ENCODE measurements at places on chromosomes 7 and 10.

- no peak for DNase-seq
These were observed 9.8 kb downstream of the P4HA1 start for GRCh38 chr10:73086816-73087215.

DNA sequence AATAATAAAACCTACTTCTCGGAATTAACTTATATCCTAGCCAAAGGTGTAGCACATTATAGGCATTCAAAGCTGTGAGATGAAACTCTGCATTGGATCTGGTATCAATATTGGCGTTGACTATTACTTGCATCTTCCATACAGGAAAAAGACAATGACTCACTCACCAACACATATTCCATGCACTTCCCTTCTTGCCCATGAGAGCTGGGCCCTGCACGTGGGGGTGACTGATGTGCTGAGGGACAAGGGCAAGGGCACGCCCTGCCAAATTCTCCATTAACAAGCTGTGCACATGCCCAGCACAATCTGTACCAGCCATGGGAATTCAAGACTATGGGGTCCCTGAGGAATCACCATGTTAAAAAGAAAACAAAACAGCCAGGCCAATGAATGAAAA lies 188.1 kb upstream of the PDE1C start:
- DNase-seq, result no peak

GRCh38 chr10:114653926-114654325 lies 4.1 kb downstream of the ABLIM1 start:
- no peak for DNase-seq

- no peak for DNase-seq
These were observed 301.9 kb downstream of the HGF start for GRCh38 chr7:81467964-81468363.

DNA sequence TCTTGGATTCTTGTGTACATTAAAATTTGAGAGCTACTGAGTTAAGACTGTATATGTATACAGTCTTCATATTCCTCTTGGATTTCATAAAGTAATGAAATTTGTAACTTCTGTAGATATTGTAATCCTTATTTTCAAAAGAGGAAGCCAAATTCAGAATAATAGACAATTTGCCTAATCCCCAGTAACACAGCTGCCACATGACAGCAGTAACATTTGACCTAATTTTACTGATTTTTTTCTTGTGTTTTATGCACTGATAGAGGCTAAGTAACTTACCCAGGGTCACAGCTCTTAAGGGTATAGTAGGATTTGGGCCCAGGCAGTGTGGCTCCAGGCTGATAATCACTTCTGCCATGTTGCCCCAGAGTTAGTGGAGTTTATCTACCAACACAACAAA lies 40.4 kb upstream of the IL6 start:
- DNase-seq, result no peak

GRCh38 chr10:78644550-78644949 lies 424.2 kb upstream of the ZMIZ1 start:
- no peak for DNase-seq

- no peak for DNase-seq
These were observed 484 bp upstream of the MSRB2 start for GRCh38 chr10:23094786-23095403.

- no peak for DNase-seq
These were observed 71.5 kb downstream of the MCMBP start for GRCh38 chr10:119801176-119801575.

GRCh38 chr7:91330191-91330808 lies 66.1 kb downstream of the FZD1 start:
- no peak for DNase-seq

- DNase-seq, result no peak
These were observed 18.0 kb downstream of the CAMK2B start for GRCh38 chr7:44307301-44307900.

DNA sequence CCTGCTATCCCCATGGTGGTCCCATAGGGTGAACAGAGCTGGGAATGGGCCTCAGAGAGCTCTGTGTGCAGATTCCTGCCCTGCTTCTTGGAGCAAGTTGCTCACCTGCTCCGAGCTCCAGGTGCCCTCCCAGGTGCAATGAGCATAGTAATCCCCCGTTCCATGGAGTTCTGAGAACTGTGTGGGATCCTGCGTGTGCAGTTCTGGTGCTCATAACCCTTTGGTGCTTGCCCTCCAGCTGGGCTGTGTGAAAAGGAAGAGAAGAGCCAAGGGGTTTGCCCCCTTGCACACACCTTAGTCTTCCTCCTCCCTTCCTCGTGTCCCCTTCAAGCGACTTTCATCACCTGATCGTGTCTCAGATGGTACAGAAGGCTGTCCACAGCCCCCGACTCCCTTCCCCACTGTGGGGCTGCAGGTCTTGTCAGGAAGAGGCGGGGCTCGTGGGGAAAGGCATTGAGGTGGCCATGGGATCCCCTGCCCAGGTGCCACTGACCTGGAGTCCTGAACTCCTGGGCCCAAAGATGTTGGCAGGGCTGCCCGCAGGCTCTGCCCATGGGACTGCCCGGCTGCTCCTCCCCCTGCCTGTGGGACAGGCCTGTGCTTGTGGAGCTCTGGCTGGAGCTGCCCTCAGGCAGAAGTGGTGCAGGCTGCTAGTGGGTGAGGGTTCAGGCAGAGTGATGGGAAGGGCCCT lies 21.9 kb upstream of the ZNF488 start:
- DNase-seq, result no peak

DNA sequence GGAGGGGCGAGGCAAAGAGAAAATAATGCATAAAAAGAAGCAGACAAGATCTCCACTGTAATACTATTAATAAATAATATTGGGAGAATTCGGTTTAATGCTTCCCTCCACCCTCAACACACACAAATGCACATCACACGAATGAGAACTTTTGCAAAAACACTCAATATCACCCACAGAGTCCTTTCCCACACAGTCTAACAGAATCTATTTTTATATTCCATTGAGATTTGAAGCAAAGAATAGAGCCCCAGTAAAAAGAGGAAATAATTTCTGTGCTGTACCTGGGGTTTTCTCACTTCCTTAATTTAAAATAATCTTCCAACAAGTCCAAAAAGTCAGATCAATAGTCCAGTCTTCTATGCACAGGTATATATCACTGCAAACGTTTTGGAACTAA lies 17.0 kb downstream of the PIK3AP1 start:
- DNase-seq, result no peak

DNA sequence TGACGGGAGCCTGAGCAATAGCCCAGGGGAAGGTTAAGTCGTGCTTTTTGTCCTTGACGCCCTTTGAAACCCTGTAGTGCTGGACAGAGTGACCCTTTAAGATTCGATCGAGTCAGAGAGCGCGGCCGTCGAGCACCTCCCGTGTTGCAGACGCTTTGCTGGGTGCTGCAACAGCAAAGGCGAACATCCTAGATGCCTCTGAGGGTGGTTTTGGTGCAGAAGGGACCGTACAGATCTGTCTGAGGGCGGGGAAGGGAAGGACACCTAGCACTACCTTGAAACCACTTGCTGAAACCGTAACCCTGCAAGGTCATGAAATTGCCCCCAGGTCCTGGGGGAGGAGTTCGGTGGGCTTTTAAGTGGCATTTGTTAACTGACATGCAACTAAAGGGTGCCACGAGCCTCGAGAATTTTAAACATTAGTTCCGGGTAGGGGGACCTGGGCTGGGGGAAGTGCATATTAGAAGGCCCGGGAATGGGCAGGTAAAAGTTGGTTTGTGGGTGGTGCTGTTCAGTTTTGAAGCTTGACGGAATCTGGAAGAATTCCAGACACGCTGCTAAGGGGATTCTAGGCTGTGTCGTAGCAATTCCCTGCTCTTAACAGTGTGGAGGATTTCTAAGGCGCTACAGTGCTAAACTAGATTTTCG lies 786 bp downstream of the ATP5F1C start:
- DNase-seq, result no peak

DNA sequence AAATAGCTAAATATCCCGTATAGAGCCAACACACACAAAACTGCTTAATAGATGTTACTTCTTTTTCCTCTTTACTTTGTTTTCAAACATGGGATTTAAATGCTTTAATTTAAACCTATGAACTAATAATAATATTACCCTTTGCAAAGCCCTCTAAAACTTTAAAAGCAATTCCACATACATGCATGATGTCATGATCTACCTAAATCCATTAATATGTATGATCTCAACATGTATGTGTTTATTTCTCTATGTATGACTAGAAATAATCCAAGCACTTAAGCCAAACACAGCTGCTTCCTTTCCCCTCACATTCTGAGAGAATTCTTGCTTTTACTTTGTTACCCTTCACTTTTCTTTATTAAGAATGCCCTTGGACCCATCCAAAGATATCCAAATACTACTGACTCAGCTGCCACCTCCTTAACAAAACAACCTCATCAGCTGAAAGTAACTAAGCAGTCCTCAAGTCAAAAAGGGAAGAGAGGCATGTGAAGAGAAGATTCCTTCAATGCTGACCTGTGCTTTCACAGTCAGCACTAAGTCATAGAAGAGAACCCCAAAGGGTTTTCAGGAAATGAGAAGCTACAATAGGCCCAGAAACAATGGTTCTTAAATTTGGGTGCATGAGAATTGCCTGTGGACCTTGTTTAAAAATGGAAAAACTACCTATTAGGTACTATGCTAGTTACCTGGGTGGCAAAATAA lies 266.4 kb upstream of the LRGUK start:
- DNase-seq, result no peak

DNA sequence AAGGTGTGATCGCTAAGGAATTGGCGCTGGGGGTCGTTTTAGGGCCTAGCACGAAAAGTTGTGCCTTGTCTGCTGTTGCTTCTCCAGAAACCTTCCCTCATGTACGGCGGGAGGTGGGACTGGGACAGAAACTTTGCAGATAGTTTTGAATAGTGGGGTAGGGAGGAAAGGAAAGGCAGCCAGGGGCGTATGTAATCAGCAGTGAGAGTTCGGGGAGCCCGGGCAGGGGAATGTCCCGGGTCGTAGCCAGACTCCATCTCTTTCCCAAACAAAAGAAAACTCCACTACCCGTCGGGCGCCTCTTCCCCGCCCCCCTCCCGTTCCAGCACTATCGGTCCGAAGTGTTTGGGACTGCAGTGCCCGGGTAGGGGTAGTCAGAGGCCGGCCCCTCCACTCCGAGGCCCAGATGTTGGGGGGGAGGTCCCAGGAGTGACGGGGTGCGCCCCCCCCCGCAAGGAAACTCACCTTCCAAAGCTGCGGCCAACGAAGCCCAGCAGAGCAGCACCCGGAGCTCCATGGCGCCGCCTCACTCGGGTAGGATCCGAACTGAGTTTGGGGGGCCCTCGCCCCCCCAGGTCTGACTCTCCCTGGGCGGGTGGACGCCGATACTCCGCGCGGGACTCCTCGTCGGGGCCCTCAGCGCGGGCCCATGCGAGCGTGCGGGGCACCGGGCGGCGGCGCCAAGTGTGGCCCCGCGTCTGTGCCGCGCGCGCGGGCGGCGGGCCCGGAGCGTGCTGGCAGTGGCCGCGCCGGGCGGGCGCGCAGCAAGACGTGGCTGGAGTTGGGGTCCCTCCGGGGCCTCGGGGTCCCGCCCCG lies 601 bp downstream of the EPHB4 start:
- DNase-seq, result peak; percentile 27

DNA sequence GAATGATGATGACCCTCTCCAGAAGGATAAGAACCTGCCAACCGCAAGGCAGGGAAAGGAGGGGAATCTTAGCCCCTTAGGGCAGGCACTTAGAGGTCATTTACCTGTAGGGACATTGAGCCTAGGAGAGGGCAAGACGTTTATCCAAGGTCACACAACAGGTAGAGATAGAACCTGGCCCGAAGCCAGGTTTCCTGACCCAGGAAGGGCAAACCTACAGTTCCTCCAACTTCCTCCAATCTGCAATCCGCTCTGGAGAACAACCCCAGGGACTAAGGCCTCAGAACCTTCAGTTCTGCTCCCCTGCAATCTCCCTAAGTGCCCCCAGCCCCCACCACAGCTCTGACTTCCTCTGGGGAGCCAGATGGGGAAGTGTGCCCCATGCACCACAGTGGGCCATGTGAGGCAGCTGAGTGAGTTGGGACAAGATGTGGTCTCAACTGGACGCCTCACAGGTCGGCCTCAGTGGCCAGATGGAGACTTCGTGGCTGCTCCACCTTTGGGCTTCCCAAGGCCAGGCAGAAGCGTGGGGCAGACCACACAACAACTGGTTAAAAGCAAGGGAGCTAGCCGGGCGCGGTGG lies 1.4 kb upstream of the PSAP start:
- no peak for DNase-seq

DNA sequence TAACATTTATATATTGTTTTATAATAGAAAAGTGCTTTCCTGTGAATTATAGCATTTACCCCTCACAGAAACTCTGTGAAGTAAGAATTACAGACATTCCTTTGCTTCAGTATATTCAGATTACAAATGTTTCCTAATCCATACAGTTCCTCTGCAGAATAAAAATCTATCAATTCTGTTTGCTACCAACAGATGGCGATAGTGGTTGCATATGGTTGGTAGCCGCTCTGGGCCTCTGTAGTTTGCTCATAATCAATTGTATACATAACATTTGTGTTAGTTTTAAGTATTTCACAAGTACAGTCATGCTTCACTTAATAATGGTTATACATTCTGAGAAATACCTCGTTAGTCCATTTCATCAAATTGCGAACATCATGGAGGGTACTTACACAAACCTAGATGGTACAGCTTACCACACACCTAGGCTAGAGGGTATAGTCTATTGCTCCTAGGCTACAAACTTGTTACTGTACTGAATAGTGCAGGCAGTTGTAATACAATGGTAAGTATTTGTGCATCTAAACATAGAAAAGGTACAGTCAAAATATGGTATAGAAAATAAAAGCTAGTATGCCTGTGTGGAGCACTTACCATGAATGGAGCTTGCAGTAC lies 94.4 kb upstream of the STEAP4 start:
- DNase-seq, result no peak

- DNase-seq, result no peak
These were observed 37.7 kb downstream of the MTURN start for GRCh38 chr7:30172451-30172850.

DNA sequence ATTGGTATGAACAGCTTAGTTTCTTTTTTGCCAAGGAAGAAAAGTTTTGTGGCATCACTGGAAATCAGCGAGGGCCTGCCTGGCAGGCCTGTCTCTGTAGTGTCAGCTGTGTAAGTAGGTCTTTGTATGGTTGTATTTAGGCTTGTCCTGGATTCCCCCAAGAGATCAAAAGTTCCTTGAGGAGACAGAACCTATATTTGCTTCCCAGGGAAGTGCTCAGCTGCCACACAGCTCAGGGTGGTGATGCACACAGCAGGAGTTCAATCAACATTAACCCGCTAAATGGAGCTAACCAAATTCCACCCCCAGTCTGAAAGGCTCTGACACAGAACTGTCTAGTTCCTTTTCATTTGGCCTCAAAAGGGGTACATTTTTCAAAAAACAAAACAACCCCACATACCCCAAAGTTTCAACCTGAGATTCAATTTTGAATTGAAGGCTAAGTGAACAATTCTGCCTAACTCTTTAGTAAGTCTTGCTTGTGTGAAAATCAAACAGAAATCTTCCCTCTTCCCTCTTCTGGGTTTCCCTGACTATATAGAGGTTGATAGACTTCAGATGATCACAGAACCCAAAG lies 124.4 kb downstream of the CLEC2L start:
- no peak for DNase-seq
